ENCODE measurements at places on chromosomes 16 and 17.

GRCh38 chr16:23105309-23105708 lies 43.9 kb downstream of the USP31 start:
- no peak for DNase-seq

GRCh38 chr16:88035292-88035691 lies 84.1 kb downstream of the BANP start:
- DNase-seq: no peak

- DNase-seq: no peak
Measured at GRCh38 chr17:52837492-52837891, 679.0 kb upstream of the CA10 start.

GRCh38 chr16:72609066-72609465 lies 437.1 kb upstream of the PMFBP1 start:
- no peak for DNase-seq

DNA sequence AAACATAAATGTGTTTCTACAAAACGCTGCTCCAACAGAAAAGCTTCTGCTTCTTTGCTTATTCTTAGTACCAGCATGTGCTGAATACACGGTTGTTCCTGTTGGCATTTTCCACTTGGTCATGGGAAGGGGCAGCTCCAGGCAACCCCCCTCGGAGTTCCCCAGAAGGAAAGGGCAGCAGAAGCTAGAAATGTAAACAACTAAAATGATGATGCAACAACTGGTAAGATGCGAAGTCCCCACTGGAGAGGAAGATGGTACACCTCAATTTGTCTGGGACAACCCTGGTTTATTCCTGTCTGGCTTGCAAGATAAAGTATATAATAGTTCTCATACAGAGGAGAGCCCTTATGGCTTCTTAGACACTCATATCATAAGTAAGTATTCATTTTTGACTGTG lies 9.2 kb upstream of the CCL13 start:
- DNase-seq: no peak

DNA sequence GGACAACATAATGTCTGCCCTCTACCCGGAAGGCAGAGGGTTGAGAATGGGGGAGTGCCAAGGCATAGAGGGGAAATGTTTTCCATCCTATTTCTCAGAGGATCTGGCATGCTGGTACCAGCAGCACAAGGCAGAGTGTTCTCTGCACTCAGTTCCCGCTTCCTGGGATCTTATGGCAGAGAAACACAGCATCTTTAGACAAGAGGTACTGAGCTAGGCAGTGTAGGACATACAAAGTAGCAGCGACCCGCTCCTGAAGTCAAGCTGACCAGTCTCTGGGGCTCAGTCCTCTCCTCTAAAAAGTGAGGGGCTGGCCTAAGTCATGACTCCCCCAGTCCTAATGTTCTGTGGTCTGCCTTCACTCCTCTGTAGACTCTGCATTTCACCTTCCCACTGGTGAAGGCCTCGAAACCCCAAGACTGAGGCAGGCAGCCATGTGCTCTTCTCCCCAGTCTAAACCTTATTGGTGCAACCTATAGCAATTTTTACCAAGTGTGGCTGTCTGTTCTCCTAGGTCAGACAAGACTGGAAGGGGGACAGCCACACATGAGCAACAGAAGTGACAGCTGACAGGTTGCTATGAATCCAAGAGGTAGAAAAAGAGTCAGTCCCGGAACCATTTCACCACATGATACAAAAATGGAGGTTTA lies 11.3 kb upstream of the TSPOAP1 start:
- DNase-seq: no peak

- DNase-seq: no peak
Measured at GRCh38 chr17:15250135-15250860, 14.8 kb downstream of the PMP22 start.

- peak; percentile 77 for DNase-seq
Measured at GRCh38 chr16:4372578-4373355, 1.1 kb downstream of the VASN start.

DNA sequence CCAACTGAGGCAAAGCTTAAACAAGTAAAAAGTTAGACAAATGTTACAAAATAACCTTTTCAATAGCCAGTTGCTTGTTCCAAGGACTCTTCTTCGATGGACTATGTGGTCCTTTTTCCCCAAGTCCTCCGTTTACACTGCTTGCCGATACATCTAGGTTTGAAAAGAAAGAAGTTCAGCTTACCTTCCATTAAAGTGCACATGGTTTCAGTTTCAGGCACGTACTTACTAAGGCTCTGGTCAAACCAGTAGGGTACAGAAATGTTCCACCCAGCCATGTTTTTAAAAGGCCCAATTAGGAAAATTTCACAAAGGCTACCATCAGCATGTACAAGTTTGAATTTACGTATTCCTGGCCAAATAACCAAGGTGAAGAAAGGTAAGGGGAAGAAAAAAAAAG lies 2.1 kb downstream of the SRSF2 start:
- DNase-seq: no peak

GRCh38 chr17:63535640-63536039 lies 12.5 kb downstream of the KCNH6 start:
- DNase-seq: no peak

Data from HTR-8/SVneo (cell line).